ENCODE measurements at places on chromosomes 12 and 14.

- no peak for DNase-seq
These were observed 6.7 kb upstream of the KRT1 start for GRCh38 chr12:52686756-52687487.

GRCh38 chr12:127133675-127134335 lies 1133.2 kb upstream of the TMEM132C start:
- DNase-seq: no peak

DNA sequence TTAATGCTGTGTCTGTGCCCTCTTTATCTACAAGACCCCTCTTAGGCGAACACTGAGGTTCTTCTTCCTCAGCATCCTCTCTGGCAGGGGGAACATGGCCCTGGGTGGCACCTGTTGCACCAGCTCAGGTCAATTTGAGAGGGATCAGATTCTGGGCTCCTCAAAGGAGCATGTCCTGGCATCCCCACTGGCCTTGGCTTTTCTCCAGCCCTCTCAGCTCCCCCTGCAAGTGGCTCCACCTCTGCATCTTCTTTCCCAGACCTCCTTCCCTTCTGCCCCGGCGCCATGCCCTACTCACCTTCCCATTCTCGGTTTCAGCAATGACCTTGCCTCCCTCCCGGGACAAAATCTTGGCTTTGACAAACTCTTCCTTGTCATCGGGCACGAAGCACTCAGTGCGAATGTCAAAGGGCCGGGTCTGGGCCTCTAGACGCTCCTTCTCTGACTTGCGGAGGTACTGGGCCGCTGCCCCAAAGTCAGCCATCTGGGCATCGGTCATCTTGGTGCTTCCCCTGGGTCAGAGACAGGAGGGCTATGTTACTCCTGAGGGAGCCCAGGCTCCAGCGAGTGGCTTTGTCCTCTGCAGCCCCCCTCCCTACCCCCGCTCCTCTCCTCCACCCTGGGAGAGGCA lies 1.2 kb downstream of the MYH6 start:
- no peak for DNase-seq

DNA sequence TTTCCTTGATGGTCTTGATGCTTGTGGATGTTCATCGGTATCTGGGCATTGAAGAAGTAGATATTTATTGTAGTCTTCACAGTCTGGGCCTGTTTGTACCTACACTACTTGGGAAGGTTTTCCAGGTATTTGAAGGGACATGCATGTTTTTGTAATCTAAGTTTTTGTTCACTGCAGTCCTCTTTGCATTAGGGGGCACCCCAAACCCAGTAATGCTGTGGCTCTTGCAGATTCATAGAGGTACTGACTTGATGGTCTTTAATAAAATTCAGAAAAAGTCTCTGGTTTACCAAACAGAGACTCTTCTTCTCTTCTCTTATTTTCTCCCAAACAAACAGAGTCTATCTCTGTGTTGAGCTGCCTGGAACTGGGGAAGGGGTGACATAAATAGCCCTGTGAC lies 150.9 kb upstream of the SLC16A7 start:
- no peak for DNase-seq

DNA sequence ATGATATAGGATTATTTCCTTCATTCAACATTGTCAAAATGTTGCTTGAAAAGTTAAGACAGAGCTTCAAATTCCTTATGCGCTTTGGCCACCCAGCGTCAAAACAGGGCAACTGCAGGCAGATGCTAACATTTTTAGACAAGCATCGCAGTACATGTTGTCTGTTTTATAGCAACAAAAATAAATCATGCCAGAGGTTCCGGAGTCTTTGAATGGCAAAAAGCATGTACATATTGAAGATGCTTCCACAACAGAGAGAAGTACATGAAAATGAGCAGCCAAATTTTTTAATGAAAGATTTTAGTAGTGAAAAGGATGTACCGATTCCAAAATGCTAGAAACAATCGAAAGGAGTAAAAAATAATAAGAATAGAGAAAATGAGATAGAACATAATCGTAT lies 49.8 kb upstream of the USP15 start:
- peak; percentile 35 for DNase-seq

DNA sequence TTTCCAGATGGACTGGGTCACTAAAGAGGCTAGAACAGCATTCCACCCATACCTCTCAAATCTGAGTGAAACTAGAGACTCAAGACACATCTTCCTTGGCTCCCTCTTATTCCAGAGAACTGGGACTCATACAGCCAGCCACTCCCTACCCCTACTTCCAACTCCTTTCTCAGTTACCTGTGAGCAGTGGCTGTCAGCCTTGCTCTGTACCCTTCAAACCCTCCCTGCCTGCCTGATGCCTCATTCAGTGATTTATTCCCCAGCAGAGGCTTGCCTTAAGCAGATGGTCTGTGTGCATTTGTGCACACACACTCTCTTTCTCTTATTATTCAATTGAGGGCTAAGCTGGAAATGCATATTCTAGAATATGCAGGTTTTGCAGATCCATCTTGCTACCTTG lies 14.6 kb downstream of the GPR84 start:
- no peak for DNase-seq

DNA sequence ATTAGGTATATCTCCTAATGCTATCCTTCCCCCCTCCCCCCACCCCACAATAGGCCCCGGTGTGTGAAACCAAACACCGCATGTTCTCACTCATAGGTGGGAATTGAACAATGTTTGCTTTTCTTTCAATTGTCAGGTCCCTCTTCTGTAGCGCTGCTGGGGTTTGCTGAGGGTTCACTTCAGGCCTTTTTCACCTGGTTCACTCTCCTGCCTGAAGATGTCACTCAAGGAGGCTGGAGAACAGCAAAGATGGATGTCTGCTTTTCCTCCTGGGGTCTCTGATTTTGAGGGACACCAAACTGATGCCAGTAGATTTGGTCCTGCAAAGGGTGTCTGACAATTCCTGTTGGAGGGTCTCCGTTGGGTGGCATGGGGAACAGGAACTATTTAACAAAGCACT lies 35.8 kb downstream of the KLRK1 start:
- no peak for DNase-seq

GRCh38 chr14:22980672-22981089 lies 1.7 kb downstream of the AJUBA start:
- DNase-seq: peak; percentile 48

GRCh38 chr12:130632642-130633041 lies 83.5 kb downstream of the RIMBP2 start:
- no peak for DNase-seq

DNA sequence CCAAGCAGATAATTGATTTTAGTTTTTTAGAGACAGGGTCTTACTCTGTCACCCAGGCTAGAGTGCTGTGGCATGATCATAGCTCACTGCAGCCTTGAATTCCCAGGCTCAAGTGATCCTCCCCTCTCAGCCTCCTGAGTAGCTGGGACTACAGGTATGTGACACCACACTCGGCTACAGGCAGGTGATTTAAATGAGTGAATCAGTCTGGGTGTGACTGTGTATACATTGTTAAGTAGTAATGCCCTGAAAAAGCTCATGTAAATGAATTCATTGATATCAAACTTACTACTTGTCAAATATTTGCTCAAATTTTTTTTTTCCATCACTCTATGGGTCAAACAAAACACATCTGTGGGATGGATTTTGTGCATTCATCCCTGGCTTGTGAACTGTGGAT lies 6.3 kb upstream of the USP44 start:
- DNase-seq: no peak

DNA sequence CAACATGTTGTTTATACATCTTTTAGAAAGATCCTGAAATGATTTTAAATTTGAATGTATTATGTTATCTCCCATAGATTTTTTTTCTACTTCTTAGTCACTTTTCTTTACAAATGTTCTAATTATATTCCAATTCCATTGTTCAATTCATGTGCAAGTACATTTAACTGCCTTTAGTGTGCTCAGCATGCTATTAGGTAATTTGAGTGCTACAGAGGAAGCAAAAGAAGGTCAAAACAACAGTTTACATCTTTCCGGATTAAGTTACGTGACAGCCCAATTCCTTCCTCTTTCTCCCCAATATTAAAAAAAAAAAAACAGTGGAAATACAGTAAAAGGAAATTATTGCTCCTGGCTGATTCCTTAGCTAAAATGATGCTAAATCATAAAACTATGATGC lies 98.3 kb downstream of the RTN1 start:
- no peak for DNase-seq

- no peak for DNase-seq
These were observed 2.3 kb upstream of the CDCA4 start for GRCh38 chr14:105023144-105023543.

- DNase-seq: no peak
These were observed 19.6 kb downstream of the ALDH1L2 start for GRCh38 chr12:105064564-105065178.

DNA sequence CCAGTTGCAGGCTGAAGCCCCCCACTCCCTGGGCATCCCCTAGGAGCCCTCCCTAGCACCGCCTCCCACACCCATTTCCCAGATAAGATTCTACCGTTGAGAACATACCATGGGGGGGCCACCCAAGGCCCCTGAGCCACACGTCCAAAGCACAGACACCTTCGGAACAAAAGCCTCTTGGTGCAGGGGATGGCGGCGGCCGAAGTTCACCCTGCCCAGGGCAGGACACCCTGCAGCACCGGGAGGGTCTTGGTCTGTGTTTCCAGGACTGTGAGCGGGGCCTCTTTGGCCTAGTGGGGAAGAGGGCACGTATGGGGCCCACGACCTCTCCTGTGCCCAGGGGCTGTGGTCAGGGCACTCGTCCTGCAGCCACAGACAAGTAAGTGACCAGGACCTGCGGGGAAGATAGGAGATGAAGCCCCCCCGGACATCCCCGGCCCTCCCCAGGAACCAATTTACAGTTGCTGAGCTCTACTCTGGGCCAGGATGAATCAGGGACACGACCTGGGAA lies 154.3 kb upstream of the C14orf180 start:
- no peak for DNase-seq

DNA sequence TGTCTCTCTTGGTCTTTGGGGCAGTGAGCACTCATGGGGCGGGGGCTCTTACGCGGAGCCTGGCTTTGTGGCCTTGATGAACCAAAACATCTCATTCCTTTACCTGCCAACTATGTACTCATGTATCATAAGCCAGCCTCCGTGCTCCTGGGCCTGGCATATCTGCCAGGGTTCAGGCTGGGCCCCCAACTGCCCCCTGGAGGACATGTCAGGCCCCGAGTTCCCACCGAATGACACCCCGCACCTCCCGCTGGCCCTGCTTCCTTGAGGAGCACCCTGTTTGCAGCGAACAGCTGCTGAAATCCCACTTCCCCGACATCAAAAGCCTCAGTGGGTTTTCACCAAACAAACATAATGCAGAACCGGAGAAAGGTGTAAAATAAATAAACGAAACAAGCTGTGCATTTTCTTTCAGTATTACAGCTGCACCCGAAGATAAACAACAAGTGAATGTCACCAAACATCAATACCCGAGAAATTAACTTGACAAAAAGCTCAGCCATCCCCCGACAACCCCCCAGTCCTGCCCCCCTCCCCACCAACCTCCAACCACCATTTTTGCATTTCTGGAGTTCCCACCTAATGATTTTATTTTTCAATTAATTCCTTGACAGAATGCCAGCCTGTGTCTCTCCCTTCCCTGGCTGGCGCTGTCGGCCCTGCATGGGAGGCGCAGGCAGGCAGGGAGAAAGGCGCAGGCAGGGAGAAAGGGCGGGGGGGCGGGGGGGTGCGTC lies 139.2 kb downstream of the RBM19 start:
- no peak for DNase-seq

DNA sequence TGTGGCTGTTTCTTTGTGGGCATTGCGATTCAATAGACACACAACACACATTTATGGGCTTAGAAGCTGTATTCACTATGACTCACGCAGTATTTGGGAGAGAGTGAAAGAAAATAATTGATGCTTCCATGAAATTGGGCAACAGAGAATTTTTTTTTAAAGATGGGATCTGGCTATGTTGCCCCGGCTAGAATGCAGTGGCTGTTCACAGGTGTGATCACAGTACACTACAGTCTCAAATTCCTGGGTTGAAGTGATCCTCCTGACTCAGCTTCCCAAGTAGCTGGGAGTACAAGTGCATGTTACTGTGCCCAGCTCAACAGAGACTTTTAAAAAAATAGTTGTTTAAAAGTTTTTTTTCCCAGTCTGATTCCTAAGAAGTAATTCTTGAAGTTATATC lies 146.3 kb downstream of the APAF1 start:
- DNase-seq: no peak
